M059J (cell line): ENCODE measurements at places on chromosomes 13 and 19.

DNA sequence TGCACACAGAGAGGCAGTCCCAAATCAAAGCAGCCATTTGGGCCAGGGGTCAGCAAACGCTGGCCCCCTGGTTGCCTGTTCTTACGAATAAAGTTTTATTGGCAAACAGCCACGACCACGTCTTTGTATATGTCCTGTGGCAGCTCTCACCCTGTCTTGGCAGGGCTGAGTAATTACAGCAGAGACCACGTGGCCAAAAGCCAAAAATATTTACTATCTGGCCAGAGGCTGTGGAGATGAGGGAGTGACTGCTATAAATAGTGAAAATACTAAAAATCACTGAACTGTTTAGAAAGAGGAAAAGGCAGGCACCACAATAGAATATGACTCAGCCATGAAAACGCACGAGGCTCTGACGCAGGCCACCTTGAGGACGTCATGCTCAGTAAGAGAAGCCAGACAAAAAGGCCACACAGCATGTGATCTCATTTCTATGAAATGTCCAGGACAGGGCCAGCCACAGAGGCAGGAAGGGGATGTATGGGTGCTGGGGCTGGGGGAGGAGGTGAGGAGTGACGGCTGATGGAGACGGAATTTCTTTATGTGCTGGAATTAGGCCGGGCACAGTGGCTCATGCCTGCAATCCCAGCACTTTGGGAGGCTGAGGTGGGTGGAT, 29.4 kb downstream of the SMIM24 start:
- DNase-seq = peak; percentile 99

GRCh38 chr13:26019251-26019650, 32.6 kb downstream of the SHISA2 start:
- peak; percentile 47 for DNase-seq

DNA sequence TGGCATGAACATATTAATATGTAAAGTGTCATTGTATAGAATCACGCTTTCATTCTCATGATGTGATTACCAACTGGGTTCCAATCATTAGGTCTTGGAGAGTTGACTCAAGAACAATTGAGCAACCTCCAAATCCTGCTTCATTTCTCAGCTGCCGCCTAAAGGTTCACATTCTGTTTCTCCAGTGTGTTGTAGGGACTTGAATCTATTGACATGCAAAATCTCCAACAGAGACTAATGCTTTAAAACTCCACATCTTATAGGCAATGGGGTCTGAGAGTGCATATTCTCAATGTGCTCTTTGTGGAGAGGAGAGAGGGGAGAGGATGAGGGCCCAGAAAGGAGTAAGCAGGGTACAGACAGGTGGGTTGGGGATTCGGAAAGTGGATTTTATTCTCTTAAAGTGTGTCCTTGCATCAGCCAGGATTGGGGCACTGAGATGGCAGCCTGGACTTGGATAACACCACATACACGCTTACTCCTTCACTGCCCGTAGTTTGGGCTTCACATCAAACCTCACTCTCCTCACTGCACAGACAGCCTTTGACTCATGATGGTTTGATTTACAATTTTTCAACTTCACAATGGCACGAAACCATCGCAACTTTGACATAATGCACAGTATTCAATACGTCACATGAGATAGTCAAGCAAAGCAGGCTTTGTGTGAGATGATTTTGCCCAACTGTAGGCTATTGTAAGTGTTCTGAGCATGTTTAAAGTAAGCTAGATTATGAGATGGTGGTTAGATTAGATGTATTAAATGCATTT, 241.3 kb upstream of the IRS2 start:
- no peak for DNase-seq

- no peak for DNase-seq
Measured at GRCh38 chr13:98688373-98688772, 64.1 kb downstream of the SLC15A1 start.

DNA sequence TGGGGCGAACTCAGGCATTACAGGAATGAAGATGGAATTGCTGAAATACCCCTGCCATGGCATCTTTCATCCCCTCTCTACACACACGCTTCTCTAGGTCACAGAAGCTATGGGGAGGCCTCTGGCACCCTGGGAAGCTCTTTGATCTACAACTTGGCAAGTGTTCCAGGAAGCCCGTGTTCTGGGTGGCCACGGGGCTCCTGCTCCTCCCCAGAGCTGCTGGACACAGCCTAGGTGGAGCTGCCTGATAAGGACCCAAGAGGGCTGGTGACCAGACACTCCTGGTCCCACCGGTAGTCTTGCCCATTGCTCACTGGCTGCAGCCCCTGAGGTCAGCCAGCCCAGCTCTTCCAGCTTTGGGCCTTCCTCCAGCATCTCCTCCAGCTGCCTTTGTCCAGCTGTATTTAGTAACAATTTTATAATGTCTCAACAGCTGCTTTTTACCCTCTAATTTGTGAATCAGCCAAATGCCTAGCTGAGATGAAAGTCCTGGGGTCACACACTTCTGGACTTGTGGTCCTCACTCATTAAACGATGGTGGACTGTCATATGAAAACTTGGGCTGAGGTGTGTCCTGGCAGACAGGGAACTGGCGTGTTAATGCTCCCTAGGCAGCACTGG, 72.8 kb upstream of the SPATA13 start:
- DNase-seq = no peak

GRCh38 chr19:8505680-8506401, 3.4 kb upstream of the PRAM1 start:
- peak; percentile 67 for DNase-seq

DNA sequence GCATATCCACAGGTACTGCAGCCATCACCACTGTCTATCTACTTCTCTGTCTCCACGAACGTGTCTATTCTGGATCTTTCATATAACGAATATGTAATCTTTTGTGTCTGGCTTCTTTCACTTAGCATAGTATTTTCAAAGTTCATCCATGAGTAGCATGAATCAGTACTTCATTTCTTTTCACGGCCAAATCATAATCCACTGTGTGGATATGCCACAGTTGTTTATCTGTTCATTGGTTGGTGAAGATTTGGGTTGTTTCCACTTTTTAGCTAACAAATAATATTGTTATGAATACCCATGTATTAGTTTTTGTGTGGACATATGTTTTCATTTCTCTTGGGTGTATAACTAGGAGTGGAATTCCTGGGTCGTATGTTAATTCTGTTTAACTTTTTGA, 14.4 kb downstream of the RGCC start:
- no peak for DNase-seq

- DNase-seq = no peak
Measured at GRCh38 chr13:23811366-23812062, 77.7 kb downstream of the MIPEP start.
